ENCODE measurements at places on chromosomes 3 and 15. TPM values are rescaled to one million over a fixed set of nuclear protein-coding genes. Genes with fewer than 3 reads are reported as not detected.
A peak's percentile ranks its signal among the peaks of the same experiment; 100 is the strongest.

CYP1A1 gene
- total RNA-seq, result 0.57 TPM

NLGN1 gene
- total RNA-seq, result 11.7 TPM

DNA sequence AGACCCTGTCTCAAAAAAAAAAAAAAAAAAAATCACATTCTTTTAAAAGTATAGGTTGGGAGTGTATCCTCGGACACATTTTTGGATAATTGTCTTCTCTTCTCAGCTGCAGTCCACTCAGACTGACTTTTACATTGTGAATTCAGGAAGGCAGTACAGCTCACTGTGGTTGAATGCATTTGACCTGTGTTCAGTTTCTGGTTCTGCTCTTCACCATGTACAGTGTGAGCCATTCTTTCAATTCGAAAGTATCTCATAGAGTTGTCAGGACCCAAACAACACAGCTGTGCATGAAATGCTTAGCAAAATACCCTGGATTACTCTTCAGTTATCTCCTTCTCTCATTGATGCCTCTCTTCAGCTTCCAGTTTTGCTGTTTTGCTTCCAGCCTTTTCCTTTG is 5.0 kb downstream of the CMTM8 start:
- no peak for DNase-seq
- H3K36me3 ChIP-seq, result no peaks in the 10 kb centered on the region
- no peaks in the 10 kb centered on the region for H3K4me1 ChIP-seq
- no peak overlapping the region for H3K27ac ChIP-seq
- H3K27me3 ChIP-seq, result no peaks in the 10 kb centered on the region
- H3K4me3 ChIP-seq, result no peak overlapping the region

DNA sequence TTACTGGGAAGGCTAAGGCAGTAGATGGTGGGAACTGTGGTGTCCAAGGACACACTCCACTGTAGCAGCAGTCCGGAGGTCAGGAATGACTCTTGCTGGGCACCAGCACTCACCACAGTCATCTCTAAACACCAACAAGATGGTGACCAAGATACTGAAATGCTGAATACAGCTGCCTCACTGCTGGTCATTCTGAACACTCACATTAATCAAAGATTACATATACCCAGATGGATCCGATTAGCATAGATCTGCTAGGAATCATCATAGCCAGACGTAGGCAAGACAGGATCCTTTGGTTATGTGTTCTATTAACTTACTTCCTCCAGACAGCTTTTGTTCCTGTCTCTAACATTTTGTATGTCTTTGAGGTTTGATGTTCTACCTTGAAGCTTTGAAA is 134.9 kb upstream of the BFSP2 start:
- no peak overlapping the region for H3K27ac ChIP-seq
- H3K4me3 ChIP-seq, result no peak overlapping the region
- DNase-seq, result no peak

- no peaks in the 10 kb centered on the region for H3K27me3 ChIP-seq
- H3K27ac ChIP-seq, result no peak overlapping the region
- no peaks in the 10 kb centered on the region for H3K4me1 ChIP-seq
- peak overlapping the region; percentile 56 for H3K4me3 ChIP-seq
- no peaks in the 10 kb centered on the region for H3K36me3 ChIP-seq
Measured at GRCh38 chr3:143121241-143122088, 1.9 kb downstream of the CHST2 start.

GRCh38 chr15:81222007-81222406 is 25.3 kb downstream of the IL16 start:
- no peaks in the 10 kb centered on the region for H3K27me3 ChIP-seq
- no peaks in the 10 kb centered on the region for H3K36me3 ChIP-seq
- H3K4me3 ChIP-seq, result no peak overlapping the region
- H3K4me1 ChIP-seq, result no peaks in the 10 kb centered on the region
- no peak overlapping the region for H3K27ac ChIP-seq

DNA sequence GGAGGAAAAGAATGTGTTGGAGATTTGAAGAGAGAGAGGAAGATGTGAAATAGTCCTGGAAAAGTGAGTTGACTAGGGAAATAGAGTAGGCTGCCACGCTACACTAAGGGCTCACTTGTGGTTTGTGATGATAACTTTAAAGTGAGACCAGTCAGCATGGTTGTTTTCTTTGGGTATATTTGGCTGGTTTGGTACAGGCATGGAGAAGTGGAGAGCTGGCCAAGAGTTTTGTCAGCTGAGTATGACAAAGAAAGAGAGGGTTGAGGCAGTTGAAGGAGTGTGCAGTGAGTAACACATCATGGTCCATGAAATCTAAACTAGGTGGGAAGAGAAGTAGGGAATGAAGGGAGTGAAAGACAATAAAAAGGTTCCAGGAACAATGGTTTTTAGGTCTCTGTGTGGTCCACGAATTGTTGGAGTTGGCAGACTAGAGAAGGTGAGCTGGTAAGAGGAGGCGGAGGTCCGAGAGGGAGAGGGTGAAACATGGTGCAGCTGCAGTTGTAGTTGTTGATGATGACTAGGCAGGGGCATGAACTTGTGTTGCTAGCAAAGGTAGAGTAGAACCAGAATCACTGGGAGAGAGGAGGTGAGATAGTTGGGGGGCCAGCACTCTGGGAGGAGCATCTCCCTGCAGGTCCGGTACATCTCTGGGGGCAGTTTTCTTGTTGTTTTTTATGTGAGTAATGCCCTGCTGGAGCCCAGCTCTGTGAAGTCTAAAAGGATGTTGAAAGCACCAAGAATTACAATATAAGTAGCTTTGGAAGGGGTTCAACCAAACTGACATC is 21.0 kb downstream of the ZNF80 start:
- H3K4me3 ChIP-seq, result no peak overlapping the region
- no peaks in the 10 kb centered on the region for H3K4me1 ChIP-seq
- peaks cover 2% of the 10 kb centered on the region for H3K27me3 ChIP-seq
- no peak for DNase-seq
- H3K27ac ChIP-seq, result no peak overlapping the region

- H3K4me3 ChIP-seq, result no peak overlapping the region
- no peak for DNase-seq
- H3K4me1 ChIP-seq, result no peaks in the 10 kb centered on the region
Measured at GRCh38 chr3:140296796-140297352, 361.9 kb downstream of the CLSTN2 start.

DNA sequence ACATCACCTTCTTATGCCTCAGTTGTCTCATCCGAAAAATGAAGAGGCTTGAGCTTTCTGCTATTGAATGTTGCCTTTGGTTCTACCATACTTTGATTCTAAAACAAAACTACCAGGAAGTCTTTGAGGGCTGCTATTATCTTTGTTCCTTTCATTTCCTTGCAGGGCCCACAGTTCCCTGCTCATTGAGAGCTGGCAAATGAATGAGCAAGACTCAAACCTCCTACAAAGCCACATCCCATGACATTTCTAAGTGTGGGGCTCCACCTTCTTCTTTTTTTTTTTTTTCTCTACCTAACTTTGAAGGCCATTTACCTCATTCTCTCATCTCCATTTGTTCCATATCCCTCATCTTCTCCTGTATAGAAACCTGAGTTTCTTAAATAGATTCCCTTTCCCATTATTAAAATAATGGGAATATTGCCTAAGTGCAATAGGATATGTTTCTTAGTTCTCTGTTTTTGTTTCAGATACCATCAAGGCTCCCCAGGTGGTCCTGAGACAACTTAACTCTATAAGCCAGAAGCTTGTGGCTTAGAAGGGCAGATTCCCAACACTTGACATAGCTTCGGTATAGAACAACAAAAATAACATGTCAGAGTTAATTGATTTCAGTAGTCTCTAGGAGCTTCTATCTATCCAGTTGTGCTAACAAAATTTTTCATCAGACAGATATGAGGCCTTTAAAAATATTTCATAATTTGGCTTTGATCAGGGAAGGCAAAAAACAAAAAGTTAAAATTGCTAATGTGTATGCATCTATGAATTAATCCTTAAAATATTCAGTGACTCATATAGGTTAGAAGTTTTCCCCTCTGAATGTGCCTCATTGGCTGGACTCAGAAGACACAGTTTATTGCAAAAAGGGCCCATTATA is 951.6 kb downstream of the TUSC7 start:
- no peak overlapping the region for H3K27ac ChIP-seq
- DNase-seq, result no peak
- no peak overlapping the region for H3K4me3 ChIP-seq
- no peaks in the 10 kb centered on the region for H3K4me1 ChIP-seq
- no peaks in the 10 kb centered on the region for H3K36me3 ChIP-seq

- no peak for DNase-seq
- no peaks in the 10 kb centered on the region for H3K27me3 ChIP-seq
- no peaks in the 10 kb centered on the region for H3K4me1 ChIP-seq
- H3K36me3 ChIP-seq, result no peaks in the 10 kb centered on the region
- H3K4me3 ChIP-seq, result no peak overlapping the region
- H3K27ac ChIP-seq, result no peak overlapping the region
Measured at GRCh38 chr3:59150039-59150438, 100.2 kb upstream of the CFAP20DC start.

DNA sequence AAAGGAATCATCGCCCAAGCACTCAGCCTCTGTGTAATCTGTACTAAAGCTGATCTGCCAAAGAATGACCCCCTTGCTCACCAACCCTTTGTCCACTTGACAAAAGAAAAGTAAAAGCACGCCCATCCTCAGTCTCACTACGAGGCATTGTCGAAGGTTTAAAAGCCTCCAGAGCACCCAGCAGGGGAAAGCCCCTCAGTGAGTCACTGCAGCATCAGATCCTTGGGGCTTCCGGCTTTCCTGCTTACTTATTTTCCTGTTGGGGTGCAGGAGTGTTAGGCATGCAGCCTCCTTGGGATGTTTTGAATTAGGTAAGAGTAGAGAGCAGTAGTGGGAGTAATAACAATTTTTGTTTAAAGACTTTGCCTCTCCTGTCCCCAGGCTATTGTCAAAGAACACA is 216.1 kb downstream of the MTHFS start:
- H3K27me3 ChIP-seq, result no peaks in the 10 kb centered on the region
- H3K4me3 ChIP-seq, result no peak overlapping the region
- no peaks in the 10 kb centered on the region for H3K36me3 ChIP-seq
- no peaks in the 10 kb centered on the region for H3K4me1 ChIP-seq
- no peak for DNase-seq
